ENCODE measurements at places on chromosomes 7 and 10. TPM values are rescaled to one million over a fixed set of nuclear protein-coding genes. Genes with fewer than 3 reads are reported as not detected.

Gene SP4
- total RNA-seq, result 7.6 TPM

Gene GPR146
- 2.4 TPM for total RNA-seq

DNA sequence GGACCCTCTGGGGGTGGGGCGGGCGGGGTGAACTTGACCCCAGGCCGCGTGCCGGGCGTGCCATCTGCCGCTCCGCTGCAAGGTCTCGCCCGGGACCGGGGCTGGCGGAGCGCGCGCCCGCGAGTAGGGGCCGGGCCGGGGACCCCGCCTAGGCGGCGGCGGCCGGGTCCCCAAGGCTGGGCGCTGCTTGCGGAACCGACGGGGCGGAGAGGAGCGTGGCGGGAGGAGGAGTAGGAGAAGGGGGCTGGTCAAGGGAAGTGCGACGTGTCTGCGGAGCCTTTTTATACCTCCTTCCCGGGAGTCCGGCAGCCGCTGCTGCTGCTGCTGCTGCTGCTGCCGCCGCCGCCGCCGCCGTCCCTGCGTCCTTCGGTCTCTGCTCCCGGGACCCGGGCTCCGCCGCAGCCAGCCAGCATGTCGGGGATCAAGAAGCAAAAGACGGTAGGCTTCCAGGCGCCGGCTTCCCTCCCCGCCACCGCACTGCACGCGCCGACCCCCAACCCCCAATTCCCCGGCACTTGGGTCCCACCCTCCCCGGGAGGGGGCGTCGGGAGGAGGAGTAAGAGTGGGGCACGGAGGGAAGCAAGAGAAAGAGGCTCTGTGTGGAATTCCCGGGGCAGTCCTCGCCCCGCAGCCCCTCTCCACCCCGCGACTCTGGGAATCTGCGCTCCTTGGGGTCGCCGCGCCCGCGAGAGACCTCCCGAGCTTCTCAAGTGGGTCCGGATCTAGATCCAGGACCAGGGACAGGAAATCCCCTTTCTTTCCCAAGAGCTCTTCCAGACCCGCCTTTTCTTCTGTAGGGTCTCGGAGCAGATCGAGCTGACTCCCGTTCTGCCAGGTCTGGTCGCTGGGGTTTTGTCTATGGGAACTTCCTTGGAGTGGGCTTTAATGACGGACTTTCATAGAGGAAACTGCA, at the start of gene PAPSS2:
PAPSS2 (plus strand) TSS at position 308 of the 913 bp plus-strand sequence; CDS start at position 412, 104 bp downstream.
- H3K36me3 ChIP-seq, result no peaks in the 10 kb centered on the region
- H3K27me3 ChIP-seq, result no peaks in the 10 kb centered on the region
- no peak within 1 kb of the TSS for H3K27ac ChIP-seq
- no peak for DNase-seq

DNA sequence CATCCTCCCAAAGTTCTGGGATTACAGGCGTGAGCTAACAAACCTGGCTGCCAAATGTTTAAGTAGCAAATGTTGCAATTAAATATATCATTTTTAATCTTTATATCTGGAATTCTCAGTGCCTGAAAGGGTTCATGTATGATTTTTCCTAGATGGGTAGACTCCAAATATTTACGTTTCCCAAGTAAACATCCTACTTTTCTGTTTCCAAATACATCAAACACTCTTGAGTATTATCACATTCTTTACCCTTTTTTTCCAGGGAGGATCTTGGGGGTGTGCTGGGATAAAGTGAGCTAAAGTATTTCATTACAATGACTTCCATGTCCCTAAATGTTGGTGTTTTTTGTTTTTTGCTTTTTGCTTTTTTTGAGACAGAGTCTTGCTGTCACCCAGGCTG, 32.9 kb upstream of the CYTH3 start:
- no peak overlapping the region for H3K4me3 ChIP-seq
- DNase-seq, result no peak
- H3K27ac ChIP-seq, result no peak overlapping the region
- no peaks in the 10 kb centered on the region for H3K36me3 ChIP-seq
- H3K27me3 ChIP-seq, result no peaks in the 10 kb centered on the region

- no peak overlapping the region for H3K27ac ChIP-seq
- no peak overlapping the region for H3K4me3 ChIP-seq
- no peaks in the 10 kb centered on the region for H3K27me3 ChIP-seq
- no peaks in the 10 kb centered on the region for H3K36me3 ChIP-seq
- no peak for DNase-seq
- no peaks in the 10 kb centered on the region for H3K4me1 ChIP-seq
Observed at GRCh38 chr7:173209-173918, 19.0 kb upstream of the FAM20C start.
